ENCODE measurements at places on chromosomes 4 and X.

GRCh38 chr4:175253184-175253902, 335.2 kb downstream of the ADAM29 start:
- no peak for DNase-seq

DNA sequence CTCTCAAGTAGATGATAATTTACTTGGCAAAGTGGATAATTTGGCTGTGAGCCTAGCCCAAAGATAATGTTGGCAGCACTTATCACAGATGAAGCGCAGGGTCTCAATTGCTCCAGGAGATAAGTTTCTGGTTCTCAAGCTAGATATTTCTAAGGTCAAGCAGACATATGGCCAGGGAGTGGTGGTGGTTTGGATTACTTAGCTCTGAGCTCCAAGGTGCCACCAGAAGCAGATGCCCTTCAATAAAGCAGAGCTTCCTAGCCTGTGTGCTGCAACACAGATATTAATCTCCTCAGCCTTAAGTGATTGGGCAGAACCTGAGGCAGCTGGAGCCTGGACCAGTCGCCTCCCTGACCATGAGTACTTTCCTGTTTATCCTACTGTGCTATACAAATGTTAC, 79.2 kb upstream of the NALF2 start:
- no peak for DNase-seq

DNA sequence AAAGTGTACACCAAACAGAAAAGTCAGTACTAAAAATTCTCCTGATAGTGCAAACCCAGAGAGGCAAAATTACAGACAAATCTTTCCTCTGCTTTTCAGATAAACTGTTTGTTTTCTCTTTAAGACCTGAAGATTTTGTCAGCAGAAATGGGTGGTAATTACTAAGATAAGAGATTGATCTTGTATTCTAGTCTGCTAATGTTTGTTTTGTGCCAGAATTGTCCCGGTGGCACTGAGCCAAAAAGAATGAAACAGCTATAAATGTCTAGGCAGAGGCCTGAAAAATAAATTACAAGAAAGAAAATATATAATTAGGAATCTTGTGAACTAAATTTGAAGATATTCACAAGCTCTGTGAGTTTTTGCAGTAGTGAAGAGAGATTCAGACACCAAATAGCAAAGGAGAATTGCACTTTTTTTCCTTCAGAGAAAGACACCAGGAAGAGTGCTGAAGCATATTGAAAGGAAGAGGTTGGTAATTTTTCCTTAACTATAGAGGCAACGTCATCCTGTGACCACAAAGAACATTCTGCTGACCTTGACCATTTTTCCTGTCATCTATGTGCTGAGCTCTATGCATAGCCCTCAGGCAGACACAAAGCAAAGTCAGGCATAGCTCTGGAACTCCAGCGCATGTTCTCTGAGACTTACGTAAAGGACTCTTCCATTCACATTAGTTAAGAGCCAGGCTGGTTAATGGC, 314.5 kb upstream of the RASGEF1B start:
- DNase-seq: no peak

DNA sequence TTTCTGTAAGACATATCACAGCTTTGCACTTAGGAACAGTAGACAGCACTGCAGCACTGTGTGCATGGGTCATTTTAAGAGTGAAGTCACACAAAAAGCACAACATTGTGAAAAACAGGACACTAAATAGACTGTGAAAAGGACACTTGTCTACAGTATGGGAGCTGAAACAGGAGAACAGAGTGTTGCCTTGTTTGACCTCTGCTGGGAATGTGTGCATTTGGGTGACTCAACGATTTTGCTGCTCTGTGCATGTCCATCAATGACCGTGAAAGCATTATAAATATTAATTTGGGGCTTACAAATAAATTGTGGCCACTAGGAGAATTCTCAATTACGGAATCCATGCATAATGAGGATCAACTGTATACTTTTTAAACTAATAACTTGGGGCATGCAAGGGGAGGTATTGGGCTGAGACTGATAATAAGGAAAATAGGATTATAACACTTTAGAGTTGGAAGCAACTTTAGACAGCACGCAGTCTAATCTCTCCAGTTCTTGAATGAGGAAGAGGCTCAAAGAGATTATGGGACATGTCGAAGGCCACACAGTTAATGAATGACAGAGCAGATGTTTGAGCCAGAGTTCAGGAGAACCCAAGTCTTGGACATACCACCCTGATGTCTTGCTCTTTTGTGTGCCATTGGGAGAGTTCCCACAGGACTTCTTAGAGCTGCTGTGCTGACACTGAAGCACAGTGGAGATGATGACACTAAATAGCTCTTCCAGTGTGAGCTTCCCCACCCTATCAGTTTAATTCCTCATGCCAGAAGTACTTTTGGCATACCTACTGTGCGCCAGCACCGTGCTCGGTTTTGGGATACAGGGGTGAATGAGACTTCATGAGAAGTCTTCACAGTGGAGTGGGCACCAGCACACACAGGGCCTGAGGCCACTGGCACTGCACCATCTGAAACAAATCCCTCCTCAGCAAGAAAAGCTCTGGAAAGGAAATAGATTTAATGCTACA, 79.3 kb downstream of the FRAS1 start:
- no peak for DNase-seq

- DNase-seq: no peak
Measured at GRCh38 chr4:98493296-98493695, 165.1 kb downstream of the TSPAN5 start.

- no peak for DNase-seq
Measured at GRCh38 chr4:80568891-80569290, 233.4 kb downstream of the CFAP299 start.

- no peak for DNase-seq
Measured at GRCh38 chr4:72606751-72607150, 37.7 kb upstream of the ADAMTS3 start.

GRCh38 chr4:87219632-87220093, 755 bp downstream of the KLHL8 start:
- no peak for DNase-seq

DNA sequence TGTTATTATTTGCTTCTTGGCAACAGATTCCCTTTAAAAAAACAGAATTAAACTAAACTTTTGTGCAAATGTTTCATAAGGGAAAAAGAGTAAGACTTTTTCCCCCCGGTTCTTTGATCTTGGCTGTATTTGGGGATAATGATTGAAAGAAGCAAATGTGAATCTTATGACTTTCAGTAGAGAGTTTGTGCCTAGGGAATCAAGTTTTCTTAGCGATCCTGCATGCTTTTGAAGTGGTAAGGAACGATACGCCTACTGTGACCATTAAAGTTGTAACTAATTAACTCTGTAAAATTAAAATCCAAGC, 9.0 kb downstream of the ATP10D start:
- DNase-seq: no peak

DNA sequence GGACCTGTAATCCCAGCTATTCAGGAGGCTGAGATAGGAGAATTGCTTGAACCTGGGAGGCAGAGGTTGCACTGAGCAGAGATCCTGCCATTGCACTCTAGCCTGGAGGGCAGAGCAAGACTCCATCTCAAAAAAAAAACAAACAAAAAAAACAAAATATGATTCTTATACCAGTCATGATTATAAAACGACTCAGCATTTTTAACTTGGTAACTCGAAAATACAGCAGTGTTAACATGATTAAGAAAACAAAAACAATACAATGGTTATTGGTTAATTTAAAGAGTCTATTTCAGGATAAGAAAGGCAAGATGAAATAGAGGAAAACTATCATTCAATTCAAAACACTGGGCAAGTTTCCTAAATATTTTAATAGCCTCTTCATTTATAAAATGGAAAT, 865.3 kb downstream of the PCDH7 start:
- DNase-seq: no peak

- no peak for DNase-seq
Measured at GRCh38 chr4:127403471-127404084, 229.2 kb upstream of the INTU start.

DNA sequence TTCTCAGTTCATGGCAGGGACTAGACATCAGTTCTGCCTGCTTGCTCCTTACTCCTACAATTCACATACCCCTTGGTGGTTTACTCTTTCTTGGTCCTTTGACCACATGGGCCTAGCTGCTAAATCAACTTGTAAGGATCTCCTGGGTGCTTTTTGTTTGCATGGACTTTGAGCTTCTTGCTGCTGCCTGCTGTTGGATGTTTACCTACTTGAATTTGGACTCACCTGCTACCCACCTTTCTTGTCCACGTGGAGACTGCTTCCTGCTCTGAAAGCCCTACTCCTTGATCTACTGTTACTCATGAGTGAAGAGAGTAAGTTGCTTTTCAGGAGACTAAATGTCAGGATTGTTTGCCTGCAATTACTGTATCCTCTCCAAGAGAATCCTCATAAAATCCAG, 15.2 kb upstream of the ARHGAP24 start:
- DNase-seq: no peak

Measured in right renal pelvis (tissue), 4 donors.